ENCODE measurements at places on chromosomes 1 and 21.

- no peak for DNase-seq
These were observed 22.6 kb upstream of the A3GALT2 start for GRCh38 chr1:33343539-33343938.

GRCh38 chr1:92956254-92957029 lies 4.8 kb downstream of the DIPK1A start:
- DNase-seq = no peak

DNA sequence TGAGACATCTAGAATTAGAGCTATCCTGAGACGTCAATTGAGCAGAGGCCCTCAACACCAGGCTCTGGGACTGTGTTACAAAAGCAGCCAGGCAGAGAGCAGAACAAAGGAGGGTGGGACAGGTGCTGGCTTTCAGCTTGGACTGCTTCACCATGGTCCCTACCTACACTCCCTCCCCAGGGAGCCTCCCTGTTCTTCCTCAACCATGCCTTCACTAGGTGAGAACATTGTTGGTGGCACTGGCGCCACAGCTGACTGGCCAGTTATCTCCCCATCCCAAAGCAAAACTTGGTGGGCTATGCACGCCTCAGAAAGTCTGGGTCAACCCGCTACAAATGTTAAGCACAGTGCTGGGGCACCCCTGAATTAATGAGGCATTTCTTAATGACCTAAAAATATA lies 87.8 kb downstream of the NMNAT2 start:
- DNase-seq = no peak

DNA sequence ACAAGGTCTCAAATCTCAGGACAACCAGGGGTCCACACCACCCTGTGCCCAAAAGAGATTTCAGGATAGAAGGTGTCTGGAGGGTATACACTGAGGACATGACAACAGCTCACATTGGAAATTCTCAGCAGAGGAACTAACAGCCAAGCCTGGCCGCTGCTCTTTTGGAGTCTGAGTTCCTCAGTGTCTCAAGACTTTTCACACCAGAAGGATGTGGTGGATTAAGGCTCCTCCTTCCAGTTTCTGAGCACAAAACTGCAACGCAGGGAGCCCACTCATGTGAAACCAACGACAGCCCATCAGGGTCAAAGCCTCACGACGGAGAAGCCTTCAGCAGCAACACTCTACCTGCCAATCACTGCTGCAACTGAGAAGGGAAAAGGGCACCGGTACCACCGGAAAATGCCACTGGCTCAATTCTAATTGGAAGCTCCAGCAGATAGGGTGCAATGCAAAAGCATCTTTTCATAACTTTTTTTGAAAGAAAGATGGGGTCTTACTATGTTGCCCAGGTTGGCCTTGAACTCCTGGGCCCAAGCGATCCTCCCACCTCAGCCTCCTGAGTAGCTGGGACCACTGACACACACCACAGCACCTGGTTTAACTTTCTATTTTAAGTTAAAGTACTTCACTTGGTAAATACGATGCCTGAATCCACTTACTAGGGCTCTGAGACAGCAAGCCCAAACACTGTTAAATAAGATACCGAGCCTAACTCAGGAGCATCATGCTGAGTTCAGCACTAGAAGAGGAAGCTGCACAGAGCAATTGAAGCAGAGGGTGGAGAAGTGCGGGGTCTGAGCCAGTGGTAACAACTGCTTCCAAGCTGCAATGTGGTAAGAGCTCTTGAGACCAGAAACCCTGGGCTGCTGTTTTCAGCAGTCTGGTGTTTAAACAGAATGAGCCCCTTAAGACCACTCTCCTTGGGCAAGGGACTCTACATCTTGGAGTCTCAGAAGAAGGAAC lies 7.8 kb downstream of the CAPZB start:
- DNase-seq = peak; percentile 74

DNA sequence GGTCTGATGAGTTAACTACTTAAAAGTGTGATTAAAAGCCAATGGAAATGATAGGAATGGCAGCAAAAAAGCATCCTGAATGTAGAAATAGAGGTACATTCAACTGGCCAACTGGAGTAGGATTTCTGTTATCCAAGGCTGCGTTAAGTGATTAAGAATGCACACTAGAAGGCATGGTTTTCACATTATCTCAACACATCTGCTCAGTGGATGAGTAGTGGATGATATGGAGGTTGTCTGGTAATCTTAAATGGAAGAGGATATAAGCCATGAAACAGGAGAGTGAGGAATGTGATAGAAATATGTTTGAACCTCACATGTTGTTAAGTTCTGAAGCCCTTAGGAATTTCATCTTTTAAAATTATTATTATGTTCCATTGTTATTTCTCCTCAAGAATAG lies 839.9 kb downstream of the USP25 start:
- DNase-seq = no peak

DNA sequence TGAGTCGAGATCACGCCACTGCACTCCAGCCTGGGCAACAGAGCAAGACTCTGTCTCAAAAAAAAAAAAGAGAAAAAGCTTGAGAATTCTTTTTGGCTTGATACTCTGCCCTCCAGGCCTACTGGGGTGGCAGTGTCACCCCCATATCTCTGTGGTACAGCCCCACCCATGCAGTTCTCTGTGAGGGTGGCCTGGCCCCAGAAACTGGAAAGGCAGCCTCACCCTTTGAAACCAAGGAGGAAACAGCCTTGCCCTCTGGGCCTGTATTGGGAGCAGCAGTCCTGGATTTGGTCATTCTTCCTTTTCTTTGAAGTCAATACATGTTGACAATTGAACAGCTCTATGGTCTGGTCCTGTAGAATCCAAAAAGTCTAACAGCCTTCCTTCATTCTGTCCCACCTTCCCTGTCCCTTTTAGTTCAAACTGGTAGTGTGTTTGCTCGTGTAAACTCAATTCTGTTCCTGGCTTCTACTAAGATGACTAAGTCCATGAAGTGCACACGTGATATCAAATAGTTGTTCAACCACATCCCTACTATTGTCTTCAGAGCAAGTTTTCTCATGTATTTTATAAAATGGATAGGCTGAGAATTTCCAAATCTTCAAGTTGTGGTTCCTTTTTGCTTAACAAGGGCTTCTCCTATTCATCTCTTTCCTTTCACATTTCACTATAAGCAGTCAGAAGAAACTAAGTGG lies 13.2 kb downstream of the ST7L start:
- DNase-seq = no peak

GRCh38 chr1:88141499-88142074 lies 542.5 kb upstream of the PKN2 start:
- no peak for DNase-seq

DNA sequence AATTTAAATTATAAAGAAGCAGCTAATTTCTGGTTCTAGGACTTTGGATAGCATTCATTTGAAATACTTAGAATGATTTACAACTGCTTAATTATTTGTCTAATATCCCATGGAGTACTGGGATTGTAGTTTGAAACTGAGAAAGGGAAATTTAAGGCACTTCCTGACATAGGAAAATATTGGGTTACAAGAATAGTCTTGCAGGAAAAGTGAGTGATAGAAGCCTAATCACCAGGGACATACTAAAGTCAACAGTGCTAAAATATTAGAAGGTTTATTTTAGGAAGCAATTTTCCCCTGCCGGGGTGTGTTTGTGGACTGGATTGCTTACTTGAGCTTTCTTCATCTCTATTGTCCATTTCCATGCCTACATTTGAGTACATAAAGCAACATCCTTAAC lies 661.6 kb downstream of the ADGRL2 start:
- DNase-seq = no peak

DNA sequence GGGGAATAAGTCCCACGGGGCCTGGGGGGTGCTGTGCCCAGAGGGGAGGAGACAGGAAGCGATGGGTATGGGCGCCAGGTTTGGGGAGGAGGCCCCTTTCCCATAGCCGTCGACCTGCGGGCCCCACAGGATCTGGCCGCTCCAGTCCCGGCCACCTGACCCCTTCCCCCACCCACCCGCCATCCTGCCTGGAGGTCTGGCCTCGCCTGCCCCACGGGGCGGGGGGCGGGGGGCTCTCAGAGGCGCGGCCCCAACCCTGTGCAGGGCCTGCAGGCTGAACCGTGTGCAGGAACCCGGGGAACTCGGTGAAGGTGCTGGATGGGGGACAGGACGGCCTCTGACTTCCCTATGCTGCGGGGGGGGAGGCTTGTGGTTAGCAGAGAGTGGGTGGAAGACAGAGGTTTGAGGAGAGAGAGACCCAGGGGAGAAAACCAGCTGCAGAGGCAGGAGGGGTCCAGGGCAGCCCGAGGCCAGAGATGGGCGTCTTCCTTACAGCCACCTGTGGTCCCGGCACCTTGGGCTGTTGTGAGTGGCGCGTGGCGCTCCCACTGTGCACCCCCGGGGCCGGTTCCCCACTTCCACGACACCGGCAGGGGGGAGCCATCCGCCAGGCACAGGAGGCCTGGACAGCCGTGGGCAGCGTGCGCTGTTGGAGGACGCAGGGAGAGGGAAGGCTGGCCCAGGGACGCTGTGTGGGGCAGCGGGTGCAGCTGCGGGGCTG lies 2.5 kb upstream of the TNFRSF18 start:
- peak; percentile 73 for DNase-seq

- DNase-seq = no peak
These were observed 3.9 kb downstream of the UAP1 start for GRCh38 chr1:162565460-162565859.

GRCh38 chr21:14617040-14617393 lies 70.9 kb upstream of the SAMSN1 start:
- DNase-seq = no peak

- DNase-seq = no peak
These were observed 13.7 kb downstream of the TFAP2E start for GRCh38 chr1:35586808-35587207.

DNA sequence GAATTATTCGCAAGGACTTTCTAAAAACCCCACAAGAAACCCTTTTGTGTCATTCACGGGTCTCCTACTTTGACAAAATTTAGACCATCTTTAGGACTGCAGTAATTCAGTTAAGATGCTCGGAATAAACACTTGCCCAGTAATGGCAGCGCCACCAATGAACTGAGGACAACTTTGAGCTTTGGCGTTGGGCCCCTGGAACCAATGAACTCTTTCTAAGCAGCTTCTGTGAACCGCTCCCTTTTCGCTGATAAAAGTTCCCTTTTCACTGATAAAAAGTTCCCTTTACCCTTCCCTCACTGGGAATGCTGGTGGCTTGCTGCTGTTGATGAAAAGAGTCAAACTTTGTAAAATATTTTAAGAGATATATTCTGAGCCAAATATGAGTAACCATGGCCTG lies 1.5 kb upstream of the MRPL55 start:
- no peak for DNase-seq

DNA sequence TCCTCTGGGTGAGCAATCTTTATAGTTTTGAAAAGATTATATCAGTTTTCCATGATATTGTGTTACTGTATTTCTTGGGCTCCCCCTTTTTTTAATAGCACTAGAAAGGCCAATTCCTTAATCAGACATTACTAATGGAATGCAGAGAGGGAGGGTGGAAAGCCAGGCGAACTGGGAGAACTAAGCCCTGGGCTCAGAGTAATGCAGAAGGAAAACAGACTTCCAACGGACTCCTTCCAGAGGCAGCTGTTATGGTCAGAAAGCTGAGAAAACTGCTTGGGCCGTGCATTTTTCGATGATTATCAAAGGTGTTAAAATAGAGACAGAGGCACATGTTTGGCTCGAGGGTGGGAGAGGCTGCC lies 206.3 kb downstream of the FOXD2 start:
- DNase-seq = no peak

DNA sequence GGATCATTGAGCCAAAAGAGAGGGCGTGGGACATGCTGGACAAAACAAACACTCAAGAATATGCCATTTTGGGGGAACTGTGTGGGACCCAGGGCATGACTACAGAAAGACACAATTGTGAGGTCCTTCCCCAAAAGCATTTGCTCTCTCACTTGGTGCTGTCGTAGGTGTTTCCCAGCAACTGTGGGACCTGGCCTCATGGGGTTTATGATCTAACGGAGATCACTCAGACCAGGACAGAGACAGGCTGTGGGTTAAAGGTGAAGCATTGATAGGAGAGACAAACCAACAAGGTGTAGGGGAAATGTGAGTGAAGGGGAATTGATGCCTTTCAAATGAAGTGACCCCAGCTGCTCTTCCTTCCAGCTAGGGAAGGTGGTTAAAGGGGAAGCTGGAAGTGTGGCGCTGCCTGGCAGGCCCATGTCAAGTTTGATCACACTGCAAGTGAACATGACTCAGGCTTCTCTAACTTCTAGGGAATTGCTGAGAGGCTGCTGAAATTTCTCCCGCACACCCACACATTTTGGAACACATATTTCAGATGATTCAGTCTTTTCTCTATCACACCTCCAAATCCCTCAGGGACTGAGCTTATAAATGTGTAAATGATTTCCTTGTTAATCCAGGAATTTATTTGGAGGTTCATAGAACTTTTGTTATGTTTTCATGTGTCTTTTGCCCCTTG lies 30.2 kb downstream of the TRAF5 start:
- no peak for DNase-seq

DNA sequence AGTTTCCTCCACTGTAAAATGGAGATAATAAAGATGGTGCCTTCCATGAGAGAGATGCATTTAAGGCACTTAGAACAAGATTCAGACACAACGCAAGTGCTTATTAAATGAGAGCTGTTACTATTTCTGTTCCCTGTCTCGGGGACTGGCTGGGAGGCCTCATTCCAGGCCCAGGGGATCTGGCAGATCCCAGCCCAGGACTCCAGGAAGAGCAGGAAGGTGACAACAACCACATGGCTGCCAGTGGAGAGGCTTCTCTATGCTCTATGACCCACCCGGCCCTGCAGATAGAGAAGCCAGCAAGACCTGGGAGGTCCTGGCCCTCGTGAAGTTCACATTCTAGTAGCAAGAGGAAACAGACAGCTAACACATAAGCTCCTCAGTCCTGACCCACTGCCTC lies 175.5 kb downstream of the ACTL8 start:
- no peak for DNase-seq

- DNase-seq = peak; percentile 59
These were observed 63.4 kb upstream of the NEK2 start for GRCh38 chr1:211738691-211739301.

DNA sequence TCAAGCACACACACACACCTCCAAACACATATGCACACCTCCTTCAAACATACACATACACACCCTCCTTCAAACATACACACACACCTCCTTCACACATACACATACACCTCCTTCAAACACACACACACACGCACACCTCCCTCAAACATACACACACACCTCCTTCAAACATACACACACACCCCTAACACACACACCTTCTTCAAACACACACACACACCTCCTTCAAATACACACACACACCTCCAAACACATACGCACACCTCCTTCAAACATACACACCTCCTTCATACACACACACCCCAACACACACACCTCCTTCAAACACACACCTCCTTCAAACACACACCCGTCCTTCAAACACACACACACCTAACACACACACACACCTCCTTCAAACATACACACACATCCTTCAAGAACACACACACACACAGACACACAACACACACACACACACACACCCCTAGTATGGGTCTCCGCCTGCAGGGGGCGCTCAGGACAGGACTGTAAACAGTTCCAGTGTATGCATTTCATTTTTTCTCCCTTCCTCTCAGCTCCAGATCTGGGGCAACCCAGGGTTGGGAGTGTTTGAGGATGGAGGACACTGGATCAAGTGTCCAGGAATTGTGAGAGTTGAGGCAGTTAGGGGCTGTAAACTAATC lies 12.1 kb downstream of the LGR6 start:
- DNase-seq = no peak

Measured in activated CD8-positive, alpha-beta memory T cell treated with anti-CD3 and anti-CD28 coated beads, Interleukin-2, amount 50 U/mL, for 48 hours (primary cell).